ENCODE measurements at places on chromosomes 11 and 22. TPM values are rescaled to one million over a fixed set of nuclear protein-coding genes. Genes with fewer than 3 reads are reported as not detected.

Gene B3GAT1
- total RNA-seq, result 0.09 TPM

GRCh38 chr22:24138649-24139420 is 42.5 kb upstream of the SUSD2 start:
- no peak overlapping the region for H3K27ac ChIP-seq
- H3K4me3 ChIP-seq, result no peak overlapping the region
- H3K27me3 ChIP-seq, result no peaks in the 10 kb centered on the region

Gene ALDH3B1
- 5.4 TPM for total RNA-seq

- H3K27me3 ChIP-seq, result peaks cover 5% of the 10 kb centered on the region
- no peak for DNase-seq
- no peaks in the 10 kb centered on the region for H3K36me3 ChIP-seq
- no peak overlapping the region for H3K27ac ChIP-seq
- H3K4me1 ChIP-seq, result no peaks in the 10 kb centered on the region
- H3K4me3 ChIP-seq, result no peak overlapping the region
Observed at GRCh38 chr11:13215149-13215548, 62.4 kb upstream of the BMAL1 start.

- no peaks in the 10 kb centered on the region for H3K36me3 ChIP-seq
- H3K27ac ChIP-seq, result no peak overlapping the region
- peaks cover 11% of the 10 kb centered on the region for H3K27me3 ChIP-seq
- peak; percentile 49 for DNase-seq
- no peaks in the 10 kb centered on the region for H3K4me1 ChIP-seq
Observed at GRCh38 chr11:2480874-2481220, 36.0 kb downstream of the KCNQ1 start.

Gene TMEM45B
- 0.04 TPM for total RNA-seq

- no peak for DNase-seq
- H3K27ac ChIP-seq, result no peak within 1 kb of the TSS
- no peak within 1 kb of the TSS for H3K4me3 ChIP-seq
- no peaks in the 10 kb centered on the region for H3K36me3 ChIP-seq
- peaks cover 5% of the 10 kb centered on the region for H3K27me3 ChIP-seq
Observed at GRCh38 chr11:117929142-117929915, at the start of gene TMPRSS13. Gene TMPRSS13 (minus strand): TSS chr11:117929402. CDS start chr11:117929307, 95 bp downstream.

- H3K27ac ChIP-seq, result peak overlapping the region; percentile 78
- H3K27me3 ChIP-seq, result no peaks in the 10 kb centered on the region
- no peaks in the 10 kb centered on the region for H3K36me3 ChIP-seq
- peak; percentile 59 for DNase-seq
Observed at GRCh38 chr11:57202281-57202680, 20.5 kb downstream of the LRRC55 start.

GRCh38 chr11:77590194-77590782 is 535 bp downstream of the AQP11 start:
- H3K27me3 ChIP-seq, result no peaks in the 10 kb centered on the region
- peaks cover 11% of the 10 kb centered on the region for H3K4me1 ChIP-seq
- H3K27ac ChIP-seq, result no peak overlapping the region
- no peaks in the 10 kb centered on the region for H3K36me3 ChIP-seq
- peak; percentile 65 for DNase-seq

DNA sequence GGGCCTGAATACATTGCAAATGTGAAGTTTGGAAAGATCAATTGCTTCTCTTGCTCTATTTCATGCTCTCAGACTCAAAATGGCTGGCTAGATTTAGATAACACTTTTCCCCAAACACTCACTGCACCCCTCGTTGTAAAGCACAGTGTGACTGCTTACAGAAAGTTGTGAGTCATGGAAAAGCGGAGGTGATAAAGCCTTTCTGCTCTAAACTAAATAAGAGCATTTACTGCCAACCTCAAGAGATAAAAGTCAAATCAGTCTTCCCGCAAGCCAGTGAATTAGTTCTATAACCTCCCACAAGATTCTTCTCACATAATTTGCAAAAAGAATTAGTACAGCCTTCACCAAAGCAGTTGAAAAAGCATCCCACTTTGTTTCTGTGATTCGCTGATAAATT is 168.7 kb downstream of the WT1 start:
- H3K27ac ChIP-seq, result no peak overlapping the region
- no peak for DNase-seq
- no peak overlapping the region for H3K4me3 ChIP-seq
- H3K4me1 ChIP-seq, result no peaks in the 10 kb centered on the region
- no peaks in the 10 kb centered on the region for H3K36me3 ChIP-seq

Gene GALNT18
- total RNA-seq, result 17.7 TPM

- peak overlapping the region; percentile 47 for H3K27ac ChIP-seq
- no peaks in the 10 kb centered on the region for H3K27me3 ChIP-seq
- no peak overlapping the region for H3K4me3 ChIP-seq
- DNase-seq, result peak; percentile 72
- peaks cover 25% of the 10 kb centered on the region for H3K4me1 ChIP-seq
Observed at GRCh38 chr22:32951807-32952153, 106.4 kb downstream of the SYN3 start.

GRCh38 chr22:48829908-48830307 is 997.8 kb downstream of the BRD1 start:
- H3K27ac ChIP-seq, result no peak overlapping the region
- DNase-seq, result no peak
- peaks cover 3% of the 10 kb centered on the region for H3K4me1 ChIP-seq
- H3K27me3 ChIP-seq, result peaks cover 12% of the 10 kb centered on the region
- H3K36me3 ChIP-seq, result no peaks in the 10 kb centered on the region

DNA sequence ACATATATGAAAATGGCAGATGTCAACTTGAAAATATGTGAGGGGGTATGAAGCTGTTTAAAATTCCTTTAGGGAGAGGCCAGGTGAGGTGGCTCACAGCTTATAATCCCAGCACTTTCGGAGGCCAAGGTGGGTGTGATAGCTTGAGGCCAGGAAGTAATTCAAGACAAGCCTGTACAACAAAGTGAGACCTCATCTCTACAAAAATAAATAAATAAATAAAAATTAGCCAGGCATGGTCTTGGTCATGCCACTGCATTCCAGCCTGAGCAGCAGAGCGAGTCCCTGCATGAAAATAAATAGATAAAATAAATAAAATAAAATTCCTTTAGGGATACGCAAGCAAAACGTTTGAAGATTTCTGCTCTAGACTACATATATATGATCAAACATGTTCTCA is 38.1 kb upstream of the FAM181B start:
- DNase-seq, result no peak
- H3K27me3 ChIP-seq, result no peaks in the 10 kb centered on the region
- no peak overlapping the region for H3K4me3 ChIP-seq

DNA sequence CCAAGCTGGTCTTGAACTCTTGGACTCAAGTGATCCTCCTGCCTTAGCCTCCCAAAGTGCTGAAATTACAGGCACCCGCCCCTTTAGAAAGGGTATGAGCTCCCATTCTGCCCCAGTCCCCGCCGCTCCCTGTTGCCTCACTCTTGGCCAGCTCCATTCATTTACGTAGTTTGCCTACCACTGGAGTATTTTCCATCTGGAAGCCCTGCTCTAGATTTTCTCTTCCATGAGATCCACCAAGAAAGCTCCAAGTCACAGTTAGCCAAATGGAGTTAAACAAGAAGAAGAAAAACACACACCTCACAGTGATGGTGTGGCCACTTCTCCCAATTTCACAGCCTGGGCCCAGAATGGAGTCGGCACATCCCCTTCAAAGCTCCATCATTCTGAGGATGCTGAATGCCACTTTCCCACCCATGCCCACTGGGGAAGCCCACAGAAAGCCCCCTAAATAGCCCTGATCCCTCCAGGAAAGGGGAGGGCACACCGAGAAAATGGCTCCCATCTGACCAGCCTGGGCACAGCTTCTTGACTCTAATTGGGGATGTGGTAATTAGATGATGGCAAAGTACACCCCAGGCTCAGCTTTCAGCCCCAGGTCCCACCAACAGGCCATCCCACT is 381.2 kb downstream of the MN1 start:
- no peak overlapping the region for H3K4me3 ChIP-seq
- peak overlapping the region; percentile 80 for H3K27ac ChIP-seq
- H3K27me3 ChIP-seq, result peaks cover 19% of the 10 kb centered on the region
- peak; percentile 81 for DNase-seq
- H3K4me1 ChIP-seq, result peaks cover 28% of the 10 kb centered on the region

DNA sequence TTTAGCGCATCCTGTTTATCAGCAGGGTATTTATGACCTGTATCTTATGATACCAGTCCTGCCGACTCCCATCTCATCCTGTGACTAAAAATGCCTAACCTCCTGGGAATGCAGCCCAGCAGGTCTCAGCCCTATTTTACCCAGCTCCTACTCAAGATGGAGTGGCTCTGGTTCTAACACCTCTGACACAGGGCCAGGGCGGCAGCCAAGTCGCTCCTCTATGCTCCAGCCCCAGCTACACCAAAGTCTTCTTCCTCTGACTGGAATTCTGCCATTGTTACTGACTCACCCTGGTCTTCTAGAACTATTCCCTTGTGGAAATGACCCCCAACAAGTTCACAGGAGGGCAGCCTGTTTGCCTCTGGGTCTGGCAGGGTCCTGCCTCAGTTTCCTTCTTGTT is 7.9 kb upstream of the C1QTNF6 start:
- no peaks in the 10 kb centered on the region for H3K36me3 ChIP-seq
- no peak overlapping the region for H3K4me3 ChIP-seq
- H3K27ac ChIP-seq, result no peak overlapping the region
- peaks cover 31% of the 10 kb centered on the region for H3K4me1 ChIP-seq
- DNase-seq, result no peak

Gene BIK
- 0.18 TPM for total RNA-seq

DNA sequence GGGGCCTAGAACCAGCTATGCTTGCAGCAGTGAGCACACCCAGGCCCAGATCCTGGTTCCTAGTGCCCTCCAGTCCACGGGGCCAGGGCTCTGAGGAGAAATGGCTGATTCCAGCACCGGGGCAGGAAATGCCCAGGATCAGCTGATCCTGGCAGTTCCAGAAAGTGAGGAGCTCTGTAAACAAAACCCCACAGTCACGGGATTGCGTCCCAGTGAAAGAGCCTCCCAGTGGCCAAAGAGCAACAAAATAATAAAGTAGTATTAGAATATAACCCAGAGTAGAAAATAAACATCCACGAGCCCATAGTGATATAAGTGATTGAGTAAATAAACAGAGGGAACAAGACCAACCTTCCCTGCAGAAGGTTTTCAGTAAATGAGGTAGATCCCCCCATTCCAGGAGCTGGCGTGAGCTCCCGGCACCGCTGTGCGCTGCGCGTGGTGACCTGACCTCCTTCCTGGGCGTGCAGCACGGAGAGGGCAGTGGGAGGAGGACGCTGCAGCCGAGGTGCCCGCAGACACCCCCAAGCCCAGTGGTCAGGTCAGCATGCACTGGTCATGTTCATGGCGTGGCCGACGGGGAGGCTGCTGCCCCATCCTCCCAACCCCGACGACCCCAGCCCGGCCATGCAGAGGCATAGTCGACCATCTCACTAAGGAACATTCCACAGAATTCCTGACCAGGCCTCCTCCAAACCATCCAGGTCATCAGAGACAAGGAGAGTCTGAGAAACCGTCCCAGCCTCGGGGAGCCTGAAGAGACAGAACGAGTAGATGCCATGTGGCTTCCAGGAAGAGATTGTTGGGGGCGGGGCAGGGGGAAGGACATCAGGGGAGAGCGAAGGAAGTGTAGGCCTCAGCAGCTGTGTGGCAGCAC is 19.8 kb downstream of the PTDSS2 start:
- peaks cover 2% of the 10 kb centered on the region for H3K36me3 ChIP-seq
- H3K27me3 ChIP-seq, result no peaks in the 10 kb centered on the region
- H3K27ac ChIP-seq, result no peak overlapping the region
- no peak overlapping the region for H3K4me3 ChIP-seq
- peak; percentile 72 for DNase-seq

Gene PPP2R1B
- 10.1 TPM for total RNA-seq

Gene TMA7B
- total RNA-seq, result 0.04 TPM

GRCh38 chr11:68963779-68964178 is 17.0 kb downstream of the MRGPRD start:
- no peak overlapping the region for H3K4me3 ChIP-seq
- H3K27ac ChIP-seq, result no peak overlapping the region
- H3K27me3 ChIP-seq, result no peaks in the 10 kb centered on the region
- no peak for DNase-seq

DNA sequence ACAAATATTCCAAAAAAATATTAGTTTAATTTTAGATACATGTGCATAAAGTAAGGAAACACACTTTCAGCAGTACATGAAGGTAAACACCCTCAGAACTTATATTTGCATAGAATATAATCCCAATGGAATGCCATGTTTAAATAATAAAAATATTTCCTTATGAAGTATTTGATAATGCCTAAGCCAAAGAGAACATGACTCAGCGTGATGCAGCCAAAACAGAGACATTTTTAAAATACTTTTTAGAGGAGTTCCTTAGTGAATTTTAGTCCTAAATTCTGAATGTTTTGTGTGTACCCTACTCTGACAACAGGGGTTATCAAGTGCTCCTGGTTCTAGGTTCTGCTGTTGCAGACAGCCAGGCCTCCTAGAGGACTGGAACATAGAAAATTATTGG is 39.1 kb upstream of the POU2AF2 start:
- no peaks in the 10 kb centered on the region for H3K4me1 ChIP-seq
- no peak for DNase-seq
- no peak overlapping the region for H3K27ac ChIP-seq

DNA sequence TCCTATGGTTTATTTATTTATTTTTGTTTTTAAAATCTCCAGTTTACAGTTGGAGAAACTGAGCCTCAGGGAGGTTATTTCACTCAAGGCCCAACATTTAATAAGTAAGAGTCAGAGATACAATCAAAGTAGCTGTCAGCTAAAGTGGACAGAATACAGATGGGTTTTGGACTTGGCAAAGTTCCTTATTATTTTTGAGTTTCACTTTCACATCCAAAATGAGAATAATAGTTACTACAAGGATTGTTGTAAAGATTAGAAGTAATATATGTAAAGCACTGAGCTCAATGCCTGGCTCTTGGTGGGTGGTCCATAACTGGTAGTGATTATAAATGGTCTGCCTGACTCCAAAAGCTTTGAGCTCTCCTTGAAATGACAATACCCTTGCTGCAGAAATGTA is 87.5 kb upstream of the SESN3 start:
- H3K36me3 ChIP-seq, result no peaks in the 10 kb centered on the region
- no peaks in the 10 kb centered on the region for H3K27me3 ChIP-seq
- H3K27ac ChIP-seq, result no peak overlapping the region
- H3K4me3 ChIP-seq, result no peak overlapping the region
- DNase-seq, result peak; percentile 59
- no peaks in the 10 kb centered on the region for H3K4me1 ChIP-seq

DNA sequence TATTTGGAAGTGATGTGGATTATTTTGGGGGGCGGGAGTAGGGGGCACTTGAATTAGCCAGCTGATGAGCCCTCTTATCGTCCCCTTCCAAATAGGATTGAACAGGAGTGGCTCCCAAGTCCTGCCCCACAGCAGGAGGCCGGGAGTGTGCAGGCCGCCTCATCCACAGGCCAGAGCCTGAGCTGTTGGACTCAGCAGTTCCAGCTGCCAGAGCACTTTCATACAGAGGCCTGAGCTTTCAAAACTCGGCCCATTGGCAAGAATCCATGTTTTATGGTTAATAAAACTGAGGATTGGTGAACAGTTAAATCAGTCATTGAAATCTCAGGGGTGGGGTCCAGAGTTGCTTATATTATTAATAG is 9.6 kb downstream of the FAM118A start:
- no peaks in the 10 kb centered on the region for H3K27me3 ChIP-seq
- H3K36me3 ChIP-seq, result peaks cover 19% of the 10 kb centered on the region
- peak; percentile 84 for DNase-seq
- peaks cover 25% of the 10 kb centered on the region for H3K4me1 ChIP-seq
- no peak overlapping the region for H3K4me3 ChIP-seq
